ENCODE measurements at places on chromosomes 5 and 9.

- no peak for DNase-seq
These were observed 197.1 kb downstream of the ZNF462 start for GRCh38 chr9:107060062-107060461.

- no peak for DNase-seq
These were observed 45.7 kb upstream of the TGFBR1 start for GRCh38 chr9:99058964-99059921.

GRCh38 chr5:111930449-111930848 is 173.5 kb upstream of the NREP start:
- DNase-seq = no peak

DNA sequence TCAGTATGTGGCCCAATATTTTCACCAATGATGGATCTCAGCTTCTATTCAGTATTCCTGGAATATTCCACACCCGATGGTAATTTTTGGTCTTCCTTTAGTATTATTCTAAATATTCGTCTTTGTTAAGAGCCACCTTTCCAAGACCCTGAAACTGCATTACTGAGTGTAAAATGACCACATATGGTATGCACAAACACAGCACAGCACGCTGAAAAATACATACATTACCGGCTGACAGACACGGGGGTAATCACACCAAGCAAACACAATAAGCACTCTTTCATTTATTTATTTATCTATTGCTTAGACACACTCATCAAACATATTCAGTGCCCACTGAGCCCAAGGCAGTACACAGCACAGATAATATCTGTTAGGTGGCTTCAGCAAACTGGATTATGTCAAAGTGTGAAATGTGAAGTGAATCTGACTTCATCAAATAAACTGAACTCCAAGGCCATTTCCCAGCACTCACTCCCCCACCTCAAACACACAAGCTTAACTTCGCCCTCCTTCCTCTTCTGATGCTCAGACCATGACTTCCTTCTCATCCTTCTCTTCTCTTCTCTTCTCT is 1637.8 kb upstream of the C9orf72 start:
- no peak for DNase-seq

DNA sequence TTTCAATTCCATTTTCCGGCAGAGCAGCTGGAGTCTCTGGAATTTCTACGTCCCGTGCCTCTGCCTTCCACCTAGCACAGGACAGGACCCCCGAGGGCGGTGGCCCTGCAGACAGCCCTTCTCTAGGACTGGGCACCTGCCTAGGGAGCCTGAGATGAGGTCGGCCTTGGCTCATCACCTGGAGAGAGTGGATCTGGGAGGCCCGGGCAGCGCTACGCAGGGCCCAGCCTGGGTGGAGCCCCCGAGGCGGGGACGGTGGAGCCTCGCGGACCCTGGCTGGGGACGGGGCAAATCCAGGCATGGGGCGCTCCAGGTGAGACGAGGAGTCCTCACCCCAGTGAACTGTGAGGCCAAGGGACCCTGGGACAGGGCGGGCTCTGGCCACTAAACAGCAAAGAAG is 114.5 kb downstream of the MTRR start:
- DNase-seq = no peak

GRCh38 chr9:68507130-68507805 is 33.4 kb downstream of the TMEM252 start:
- no peak for DNase-seq

DNA sequence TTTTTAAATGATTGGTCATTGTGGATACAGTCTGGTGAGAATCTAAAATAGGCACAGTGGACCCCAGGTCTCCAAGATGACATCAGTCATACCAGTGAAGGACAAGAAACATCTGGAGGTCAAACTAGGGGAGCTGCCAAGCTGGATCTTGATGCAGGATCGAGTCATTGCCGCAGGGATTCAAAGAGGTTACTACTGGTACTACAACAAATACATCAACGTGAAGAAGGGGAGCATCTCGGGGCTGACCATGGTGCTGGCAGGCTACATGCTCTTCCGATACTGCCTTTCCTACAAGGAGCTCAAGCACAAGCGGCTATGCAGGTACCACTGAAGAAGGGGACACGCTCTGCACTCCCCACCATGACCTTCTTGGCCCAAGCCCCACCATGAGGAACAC is 20.9 kb downstream of the FOXB2 start:
- no peak for DNase-seq

DNA sequence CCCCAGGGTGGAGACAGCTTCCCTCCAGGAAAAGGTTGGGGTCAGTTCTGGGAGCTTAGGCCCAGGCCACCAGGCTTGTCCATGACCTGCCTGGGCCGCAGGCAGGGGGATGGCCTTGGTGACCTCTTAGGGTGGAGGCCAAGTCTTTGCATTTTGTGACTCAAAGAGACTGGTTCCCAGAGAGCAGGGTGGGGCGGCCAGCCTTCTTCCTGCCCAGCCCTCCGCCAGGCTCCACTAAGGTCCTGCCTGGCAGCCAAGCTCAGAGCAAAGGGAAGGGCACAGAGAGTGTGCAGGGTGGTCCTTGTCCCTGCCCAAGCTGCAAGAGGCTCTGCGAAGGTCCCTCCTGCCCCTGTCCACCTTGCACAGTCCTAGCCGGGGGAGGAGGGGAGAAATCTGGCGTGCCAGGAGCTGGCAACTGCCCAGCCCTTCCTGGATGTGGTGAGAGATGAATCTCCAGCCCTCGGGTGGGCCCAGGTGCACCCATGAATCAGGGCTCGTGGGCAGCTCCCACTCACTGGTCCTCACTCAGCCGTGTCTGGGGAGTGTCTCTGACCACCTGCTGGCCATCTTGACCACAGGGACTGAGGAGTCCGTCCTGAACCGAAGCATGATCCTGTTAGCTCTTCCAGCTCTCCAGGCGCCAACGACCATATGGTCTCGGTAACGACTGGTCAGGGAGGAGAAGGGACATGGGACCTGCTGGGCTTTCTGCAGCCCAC is 2.3 kb upstream of the PTGDS start:
- DNase-seq = no peak

GRCh38 chr5:423626-424261 is 19.2 kb upstream of the EXOC3 start:
- peak; percentile 81 for DNase-seq

GRCh38 chr5:14445013-14445412 is 136.6 kb upstream of the OTULINL start:
- DNase-seq = no peak

- DNase-seq = no peak
These were observed 848.0 kb downstream of the PTPRD start for GRCh38 chr9:9764821-9765220.

- no peak for DNase-seq
These were observed 86.5 kb downstream of the CEMIP2 start for GRCh38 chr9:71681708-71682272.

- DNase-seq = no peak
These were observed 104.3 kb upstream of the CLINT1 start for GRCh38 chr5:157963244-157963643.

DNA sequence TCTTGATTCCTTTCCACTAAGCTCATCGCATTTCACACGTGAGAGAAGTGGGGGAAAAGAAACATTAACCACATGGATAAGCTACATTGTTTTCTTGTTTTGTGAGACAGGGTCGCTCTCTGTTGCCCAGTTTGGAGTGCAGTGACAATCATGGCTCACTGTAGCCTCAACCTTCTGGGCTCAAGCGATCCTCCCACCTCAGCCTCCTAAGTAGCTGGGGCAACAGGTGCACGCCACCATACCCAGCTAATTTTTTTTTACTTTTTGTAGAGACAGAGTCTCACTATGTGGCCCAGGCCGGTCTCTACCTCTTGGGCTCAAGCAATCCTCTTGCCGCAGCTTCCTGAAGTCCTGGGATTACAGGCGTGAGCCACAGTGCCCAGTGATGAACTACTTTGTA is 2.8 kb downstream of the OTULIN start:
- no peak for DNase-seq

- DNase-seq = no peak
These were observed 685.9 kb upstream of the CDH10 start for GRCh38 chr5:25330721-25331120.

DNA sequence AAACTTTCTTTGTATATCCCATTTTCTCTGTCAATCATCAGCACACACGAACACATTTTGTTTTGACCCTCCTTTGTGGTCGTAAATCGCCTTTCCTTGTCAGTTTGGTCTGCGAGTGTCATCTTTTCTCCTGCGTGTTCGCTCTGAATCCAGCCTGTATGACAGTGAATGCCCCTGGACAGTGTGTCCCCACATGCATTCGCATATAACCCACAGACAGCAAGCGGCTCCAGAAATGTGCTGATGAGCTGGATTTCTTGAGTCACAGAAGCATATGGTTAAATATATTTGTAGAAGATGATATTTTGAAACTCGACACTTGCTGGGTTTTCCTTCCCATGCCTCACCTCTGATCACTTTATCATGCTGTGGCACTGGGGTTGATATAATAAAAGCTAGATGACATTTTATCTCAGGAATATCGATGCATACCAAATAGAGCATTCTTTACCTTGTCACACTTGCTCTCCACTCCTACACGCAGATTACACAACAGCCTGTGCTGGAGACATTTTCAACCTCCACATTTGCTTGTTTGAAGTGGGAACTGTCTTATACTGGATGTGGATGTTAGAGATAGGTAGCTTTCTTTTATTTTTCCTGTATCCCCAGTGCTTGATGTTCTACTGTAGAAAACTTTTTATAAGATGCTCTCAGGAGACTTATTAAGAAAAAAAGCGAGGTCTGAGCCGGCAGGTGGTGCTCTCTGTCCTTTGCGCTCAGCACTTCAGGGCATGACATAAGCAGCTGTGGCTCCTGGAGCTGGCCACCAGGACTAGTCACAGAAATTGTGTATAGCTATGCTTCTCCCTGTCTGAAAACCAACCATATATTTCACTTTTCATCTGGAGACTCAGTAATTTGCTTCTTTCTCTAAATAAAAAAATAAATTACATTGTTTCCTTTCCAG is 215.1 kb downstream of the SH3GL2 start:
- DNase-seq = no peak

- DNase-seq = no peak
These were observed 298.8 kb downstream of the RASEF start for GRCh38 chr9:82764061-82764668.

DNA sequence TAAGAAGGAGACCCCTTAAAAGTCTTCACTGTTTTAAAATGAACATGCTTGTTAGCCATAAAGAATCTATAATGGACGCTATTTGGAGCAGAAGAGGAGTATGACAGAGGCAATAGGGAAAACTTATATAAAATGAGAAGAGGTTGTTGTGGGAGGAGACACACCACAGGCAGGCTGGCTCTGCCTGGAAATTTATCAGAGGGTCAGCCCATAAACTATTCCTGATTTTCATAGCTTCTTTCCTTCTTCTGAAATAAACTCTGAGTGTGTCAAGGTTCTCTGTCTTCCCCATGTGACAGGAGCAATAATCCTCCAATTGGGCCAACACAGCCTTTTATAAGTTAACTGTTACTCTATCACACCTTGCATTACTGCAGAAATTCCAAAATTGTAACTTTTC is 19.6 kb upstream of the RUSC2 start:
- no peak for DNase-seq

- peak; percentile 28 for DNase-seq
These were observed 20.9 kb downstream of the MORN5 start for GRCh38 chr9:122180633-122181032.

DNA sequence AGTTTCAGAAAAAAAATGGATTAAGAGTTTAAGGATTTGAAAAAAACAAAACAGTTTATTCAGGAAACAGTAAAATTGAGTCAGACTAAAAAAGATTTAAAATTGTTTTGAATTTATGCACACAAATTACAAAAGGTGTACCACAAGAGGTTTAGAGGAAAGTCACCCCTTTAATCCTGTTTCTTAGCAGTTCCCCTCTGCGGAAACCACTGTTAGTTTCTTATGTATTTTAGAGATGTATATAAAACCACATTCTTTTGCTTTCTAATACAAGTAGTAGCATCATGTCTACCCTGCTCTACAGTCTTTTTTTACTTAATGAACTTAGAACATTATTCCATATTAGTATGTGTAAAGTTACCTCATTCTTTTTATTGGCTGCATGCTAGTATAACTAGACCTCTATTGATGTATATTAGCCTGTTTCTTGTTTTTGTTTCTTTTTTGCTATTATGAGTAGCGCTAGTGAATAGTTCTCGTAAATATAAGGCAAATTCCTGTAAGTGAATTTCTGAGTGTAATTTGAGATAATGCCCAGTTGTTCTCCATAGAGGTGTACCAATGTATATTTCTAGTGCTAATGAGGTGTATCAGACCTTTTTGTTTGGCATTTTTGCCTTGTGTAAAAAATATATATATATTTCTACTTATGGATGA is 20.0 kb downstream of the GPBP1 start:
- DNase-seq = no peak

DNA sequence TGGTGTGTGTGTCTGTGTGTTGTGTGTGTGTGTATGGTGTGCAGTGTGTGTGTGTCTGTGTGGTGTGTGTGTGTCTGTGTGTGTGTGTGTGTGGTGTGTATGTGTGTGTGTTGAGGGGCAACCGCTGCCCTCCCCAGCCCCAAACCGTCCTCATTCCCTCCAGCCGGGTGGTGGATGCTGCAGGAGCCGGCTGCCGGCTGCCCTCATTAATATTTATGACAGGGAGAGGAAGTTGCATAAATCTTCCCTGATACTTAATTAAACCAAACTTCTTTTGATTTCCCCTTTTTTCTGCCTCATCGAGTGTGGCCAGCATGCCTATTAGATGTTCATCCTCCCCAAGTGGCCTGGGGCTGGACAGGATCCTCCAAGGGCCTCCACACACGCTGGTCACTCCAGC is 121.4 kb upstream of the MVB12B start:
- DNase-seq = no peak

DNA sequence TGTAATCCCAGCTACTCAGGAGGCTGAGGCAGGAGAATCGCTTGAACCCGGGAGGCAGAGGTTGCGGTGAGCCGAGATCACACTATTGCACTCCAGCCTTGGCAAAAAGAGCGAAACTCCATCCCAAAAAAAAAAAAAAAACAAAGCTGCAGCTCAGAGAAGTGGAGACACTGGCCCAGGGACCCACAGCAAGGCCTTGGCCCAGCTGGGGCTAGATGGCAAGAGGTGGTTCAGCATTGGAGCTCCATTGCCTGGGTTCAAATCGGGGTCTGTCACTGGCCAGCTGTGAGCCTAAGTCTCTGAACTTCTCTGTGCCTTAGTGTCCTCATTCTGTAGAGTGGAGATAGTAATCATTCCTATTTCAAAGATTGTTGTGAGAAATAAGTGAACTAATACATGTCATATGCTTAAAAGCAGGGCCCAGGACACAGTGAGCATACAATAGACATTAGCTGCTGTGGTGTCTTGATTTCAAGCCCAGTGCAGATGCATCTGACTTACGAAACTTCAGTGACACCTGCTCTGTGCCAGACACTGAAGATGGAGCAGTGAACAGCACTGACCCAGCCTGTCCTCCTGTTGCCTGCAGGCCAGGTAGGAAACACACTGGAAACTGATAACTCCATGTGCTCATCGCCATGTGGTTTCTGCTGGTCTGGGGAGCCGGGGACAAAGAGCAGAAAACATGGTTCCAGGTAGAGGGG is 127.7 kb downstream of the C9orf50 start:
- no peak for DNase-seq

DNA sequence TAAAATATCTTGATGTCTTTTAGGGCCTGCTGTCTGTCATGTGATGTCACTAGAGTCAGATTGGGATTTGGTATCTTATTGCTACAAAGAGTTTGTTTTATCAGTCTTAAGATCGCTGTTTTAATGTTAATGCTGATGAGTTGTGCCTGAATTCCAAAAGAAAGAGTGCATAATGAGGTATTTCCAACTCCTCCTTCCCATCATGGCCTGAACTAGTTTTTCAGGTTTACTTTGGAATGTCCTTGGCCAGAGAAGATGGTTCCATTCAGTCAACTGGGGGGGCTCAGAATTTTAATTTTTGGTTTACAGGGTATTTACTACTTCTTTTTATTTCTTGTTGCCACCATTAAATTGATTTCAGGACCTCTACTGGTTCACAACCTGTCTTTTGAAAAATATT is 74.3 kb upstream of the MARCHF11 start:
- DNase-seq = no peak

Data from mesenteric fat pad (tissue), 1 donor.